CD4-positive, alpha-beta memory T cell (primary cell): ENCODE measurements at places on chromosomes 5 and 9. TPM values are rescaled to one million over a fixed set of nuclear protein-coding genes. Genes with fewer than 3 reads are reported as not detected.

SPINK6 gene
- polyA plus RNA-seq = not detected

CSF2 gene
- not detected for polyA plus RNA-seq

GRM6 gene
- polyA plus RNA-seq = not detected

IL33 gene
- polyA plus RNA-seq = not detected

PCDHB10 gene
- not detected for polyA plus RNA-seq

KLHL3 gene
- 2.2 TPM for polyA plus RNA-seq

GCNT4 gene
- polyA plus RNA-seq = 2.0 TPM

IL7R gene
- 514 TPM for polyA plus RNA-seq

INSL6 gene
- not detected for polyA plus RNA-seq

DMXL1 gene
- 13.7 TPM for polyA plus RNA-seq

KCNT1 gene
- 0.20 TPM for polyA plus RNA-seq

DMGDH gene
- 0.10 TPM for polyA plus RNA-seq

BBLN gene
- 110 TPM for polyA plus RNA-seq

ORM1 gene
- not detected for polyA plus RNA-seq

CSF1R gene
- 0.23 TPM for polyA plus RNA-seq

SH3GL2 gene
- not detected for polyA plus RNA-seq

GPR150 gene
- 3.1 TPM for polyA plus RNA-seq

DMRT3 gene
- not detected for polyA plus RNA-seq

TNFSF15 gene
- polyA plus RNA-seq = not detected

KIF24 gene
- polyA plus RNA-seq = not detected

LAMC3 gene
- polyA plus RNA-seq = not detected

GARIN3 gene
- polyA plus RNA-seq = not detected

DNAJC18 gene
- 1.8 TPM for polyA plus RNA-seq

SAXO1 gene
- 0.34 TPM for polyA plus RNA-seq

MYMK gene
- polyA plus RNA-seq = not detected

ADAMTS6 gene
- polyA plus RNA-seq = not detected

LMNB1 gene
- polyA plus RNA-seq = 2.0 TPM

FCN1 gene
- 0.48 TPM for polyA plus RNA-seq

SLC1A3 gene
- polyA plus RNA-seq = not detected

LRRC19 gene
- polyA plus RNA-seq = not detected

SURF2 gene
- 46.7 TPM for polyA plus RNA-seq

TENT4A gene
- polyA plus RNA-seq = 0.55 TPM

CTXN3 gene
- not detected for polyA plus RNA-seq

PCDHAC2 gene
- polyA plus RNA-seq = not detected

CER1 gene
- polyA plus RNA-seq = not detected

GPX3 gene
- 1.5 TPM for polyA plus RNA-seq

TMC1 gene
- polyA plus RNA-seq = not detected

AK8 gene
- not detected for polyA plus RNA-seq

ARID3C gene
- not detected for polyA plus RNA-seq

RLN1 gene
- polyA plus RNA-seq = 2.4 TPM

SLC36A2 gene
- not detected for polyA plus RNA-seq

TXNDC8 gene
- polyA plus RNA-seq = not detected

LCN10 gene
- polyA plus RNA-seq = 0.50 TPM

BAAT gene
- 0.08 TPM for polyA plus RNA-seq

PCDHA6 gene
- not detected for polyA plus RNA-seq

GRXCR2 gene
- polyA plus RNA-seq = not detected

SLCO6A1 gene
- polyA plus RNA-seq = not detected

RNF180 gene
- not detected for polyA plus RNA-seq

C5 gene
- 0.66 TPM for polyA plus RNA-seq

ALDOB gene
- polyA plus RNA-seq = not detected

CCNI2 gene
- polyA plus RNA-seq = 0.86 TPM

OR1J2 gene
- not detected for polyA plus RNA-seq

NUDT2 gene
- polyA plus RNA-seq = 29.3 TPM

ZFP2 gene
- not detected for polyA plus RNA-seq

RNF208 gene
- not detected for polyA plus RNA-seq
